ENCODE measurements at places on chromosomes 7 and 10.

GRCh38 chr7:100489824-100490223, 6.1 kb downstream of the NYAP1 start:
- DNase-seq: no peak

GRCh38 chr10:33132626-33133025, 174.6 kb upstream of the ITGB1 start:
- DNase-seq: no peak

DNA sequence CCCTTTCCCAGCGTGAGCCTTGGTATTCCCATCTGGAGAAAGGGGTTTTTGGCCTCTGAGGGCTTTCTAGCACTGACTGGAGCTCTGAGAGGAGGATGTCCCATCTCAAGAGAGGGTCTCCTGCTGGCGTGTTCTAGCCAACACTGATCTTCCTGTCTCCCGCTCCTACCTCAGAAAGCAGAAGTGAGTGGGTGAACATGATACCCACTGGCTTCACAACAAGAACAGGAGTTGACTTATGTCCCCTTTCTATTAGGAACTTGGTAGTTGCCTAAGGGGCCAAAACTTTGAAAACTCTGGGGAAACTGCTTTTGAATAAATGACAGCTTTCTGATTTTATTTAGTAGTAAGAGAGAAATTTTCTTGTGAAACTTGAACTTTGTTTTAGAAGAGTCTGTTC, 113.1 kb upstream of the ADCY1 start:
- DNase-seq: no peak

- DNase-seq: no peak
Measured at GRCh38 chr7:87507446-87507845, 32.0 kb upstream of the ABCB4 start.

DNA sequence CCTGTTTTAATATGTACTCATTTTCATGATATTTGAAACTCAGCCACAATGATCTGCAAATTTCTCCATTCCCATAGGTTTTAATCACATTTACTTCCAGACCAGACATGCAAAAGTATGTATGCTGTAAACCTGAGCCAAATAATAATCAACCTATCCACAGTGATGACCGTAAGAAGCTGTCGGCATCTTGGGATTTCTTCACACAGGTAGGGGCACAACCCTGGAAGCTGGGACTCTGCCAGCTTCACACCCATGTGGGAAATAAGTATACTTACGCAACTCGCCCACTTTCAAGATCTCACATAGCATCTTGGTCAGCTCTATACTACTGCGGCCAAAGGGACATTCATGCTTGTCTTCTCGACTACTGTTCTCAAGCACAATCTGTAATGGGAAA, 352.3 kb downstream of the ELMO1 start:
- DNase-seq: no peak

DNA sequence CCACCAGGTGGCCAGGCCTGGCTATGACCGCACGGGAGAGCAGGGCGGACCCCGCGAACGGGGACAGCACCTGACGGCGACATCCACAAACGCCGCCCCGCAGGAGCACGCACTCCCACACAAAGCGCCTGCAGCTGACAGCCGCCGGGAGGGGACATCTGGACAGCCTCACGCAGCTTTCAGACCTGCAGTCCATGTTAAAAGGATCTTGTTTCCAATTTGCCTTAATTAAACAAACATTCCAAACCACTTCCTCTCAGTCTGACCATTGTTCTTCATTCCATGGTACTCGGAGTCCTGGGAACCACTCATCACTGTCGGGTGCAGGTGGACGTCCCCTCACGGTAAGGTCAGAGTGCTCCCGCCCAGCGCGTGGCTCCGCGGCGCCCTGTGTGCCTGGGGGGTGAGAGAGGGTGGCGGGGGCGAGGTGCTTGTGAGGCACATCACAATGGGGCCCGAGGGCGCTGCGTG, 5.9 kb upstream of the GPER1 start:
- no peak for DNase-seq

Data from activated CD8-positive, alpha-beta memory T cell treated with anti-CD3 and anti-CD28 coated beads for 1 hour (primary cell).